ENCODE measurements at places on chromosomes 5 and 9.

GRCh38 chr5:177005619-177006264, 837 bp downstream of the UIMC1 start:
- no peak for DNase-seq

- DNase-seq: no peak
Measured at GRCh38 chr5:169697976-169698375, 60.9 kb downstream of the DOCK2 start.

DNA sequence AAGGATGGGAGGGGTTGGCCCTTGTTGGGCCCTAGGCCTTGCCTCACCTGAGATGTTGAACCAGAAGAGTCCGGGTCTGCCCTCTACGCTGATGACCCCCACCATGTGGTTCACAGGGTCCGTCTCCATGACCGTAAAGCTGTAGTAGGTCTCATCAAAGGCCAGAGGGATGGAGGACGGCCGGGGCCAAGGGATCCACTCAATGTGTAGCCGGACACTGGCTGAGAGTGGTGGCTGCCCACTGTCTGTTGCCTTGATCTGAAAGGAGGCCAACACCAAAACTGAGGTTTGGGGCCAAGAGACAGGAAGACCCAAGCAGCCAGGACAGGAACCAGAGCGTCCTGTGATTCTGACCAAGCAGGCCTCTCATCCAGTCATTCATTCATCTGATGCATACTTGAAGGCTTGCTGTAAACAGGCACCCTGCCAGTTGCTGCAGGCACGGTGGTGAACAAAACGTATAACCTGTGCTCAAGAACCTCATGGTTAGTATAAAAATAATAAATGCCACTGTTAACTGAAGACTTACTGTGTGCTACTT, 37.9 kb downstream of the FAT2 start:
- no peak for DNase-seq

- DNase-seq: no peak
Measured at GRCh38 chr9:104740621-104741020, 6.9 kb upstream of the NIPSNAP3A start.

GRCh38 chr9:38690574-38690973, 29.4 kb downstream of the FAM240B start:
- DNase-seq: no peak

- DNase-seq: no peak
Measured at GRCh38 chr5:135833961-135834638, 363 bp upstream of the SLC25A48 start.
